ENCODE measurements at places on chromosomes 4 and X.
A peak's percentile ranks its signal among the peaks of the same experiment; 100 is the strongest.

DNA sequence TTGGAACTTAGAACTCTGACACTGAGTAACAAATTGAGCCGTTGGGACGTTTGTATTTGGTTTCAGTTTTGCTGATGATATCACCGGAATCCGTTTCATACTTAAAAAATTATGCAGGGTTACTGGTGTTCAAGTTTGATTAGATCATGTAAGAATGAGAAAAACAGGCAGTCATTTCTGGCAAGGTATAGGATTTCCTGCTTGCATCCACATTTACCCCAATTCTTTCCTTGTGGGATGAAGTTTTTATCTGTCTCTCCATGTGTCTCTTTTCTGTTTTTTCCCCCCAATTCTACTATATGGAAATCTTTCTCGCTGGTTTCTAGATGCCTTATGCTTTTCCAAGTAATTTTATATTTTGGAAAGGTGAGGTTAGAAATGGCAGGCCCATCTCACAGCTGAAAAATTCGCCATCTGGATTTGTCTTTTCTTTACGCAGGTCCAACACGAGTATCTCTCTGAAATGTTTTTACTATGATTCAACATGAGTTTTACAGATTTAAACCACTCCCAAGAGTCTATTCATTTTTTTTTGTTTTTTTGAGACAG lies 197.9 kb downstream of the SHOX start:
- no peak for DNase-seq

DNA sequence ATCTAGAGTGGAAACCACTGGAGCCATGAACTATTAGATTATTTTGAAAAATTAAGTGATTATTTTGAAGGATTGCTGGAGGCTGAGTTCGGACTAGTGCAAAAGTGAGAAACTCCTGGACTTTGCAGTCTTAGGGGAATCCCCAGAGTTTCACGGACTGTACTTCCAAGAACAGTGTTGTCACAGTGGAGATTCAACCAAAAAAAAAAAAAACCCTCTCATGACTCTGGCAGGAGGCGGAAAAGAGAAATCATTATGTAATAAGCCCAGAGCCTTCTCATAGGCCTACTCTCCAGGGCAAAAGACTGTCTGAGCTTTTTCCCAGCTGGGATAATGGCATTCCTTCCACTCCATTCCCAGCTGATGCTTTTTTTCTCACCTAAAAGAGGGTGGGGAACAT lies 16.8 kb upstream of the C4orf51 start:
- no peak for DNase-seq

- no peak for DNase-seq
Observed at GRCh38 chr4:108919226-108919893, 156.5 kb upstream of the ETNPPL start.

DNA sequence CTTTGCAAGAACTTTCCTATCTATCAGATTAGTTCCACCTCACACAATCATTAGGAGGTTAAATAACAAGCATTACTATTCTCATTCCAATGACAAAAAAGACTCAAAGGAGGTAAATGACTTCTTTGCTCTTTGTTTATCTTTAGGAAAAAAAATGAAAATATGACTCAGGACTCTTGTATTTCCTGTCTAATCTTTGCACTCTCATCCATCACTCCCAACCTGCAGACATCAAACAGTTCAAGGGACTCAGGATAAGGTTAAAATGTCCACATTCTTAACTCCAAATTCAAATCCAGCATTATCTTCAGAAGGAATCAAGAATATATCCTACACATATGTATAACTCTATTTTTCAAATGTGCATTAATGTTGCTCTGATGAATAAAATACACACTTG lies 139.6 kb downstream of the UNC5C start:
- no peak for DNase-seq

- peak; percentile 96 for DNase-seq
Observed at GRCh38 chr4:128831531-128832242, 22.2 kb downstream of the JADE1 start.

DNA sequence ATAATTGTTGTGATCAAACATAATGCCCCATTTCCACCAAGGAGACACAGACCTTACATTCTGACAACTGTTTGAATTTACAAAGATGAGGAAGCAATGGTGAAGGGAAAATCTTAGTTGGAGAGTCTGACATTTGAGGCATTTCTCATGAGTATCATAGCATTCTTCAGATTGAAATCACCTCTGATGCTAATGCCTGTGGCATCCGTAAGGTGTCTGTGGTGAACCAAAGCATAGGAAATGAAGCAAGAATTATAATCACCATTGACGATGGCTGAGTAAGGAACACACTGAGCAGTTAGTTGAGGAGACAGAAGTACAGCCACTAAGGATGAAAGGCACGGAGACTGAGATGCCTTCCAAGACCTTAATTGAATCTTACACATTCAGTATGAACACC lies 575.7 kb downstream of the TRIML1 start:
- DNase-seq: no peak

DNA sequence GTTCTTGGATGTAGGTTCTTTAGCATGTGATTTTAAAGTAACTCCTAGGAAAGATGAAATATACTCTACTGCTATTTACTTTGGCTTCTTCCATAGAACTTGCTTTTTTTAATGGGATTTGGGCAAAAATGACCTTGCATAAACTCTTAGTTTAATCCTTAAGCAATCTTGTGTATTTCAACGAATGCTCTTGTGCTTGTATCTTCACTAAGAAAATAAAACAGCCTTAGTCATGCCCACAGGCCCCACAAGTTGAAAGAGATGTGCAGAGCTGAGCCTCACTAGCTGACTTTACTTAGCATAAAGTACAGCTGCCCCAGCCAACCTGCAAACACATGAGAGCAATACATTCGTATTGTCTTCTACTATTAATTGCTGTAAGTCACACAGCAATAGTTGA lies 1609.2 kb downstream of the STIM2 start:
- DNase-seq: no peak

GRCh38 chr4:27100713-27101112 lies 240.1 kb downstream of the STIM2 start:
- no peak for DNase-seq

DNA sequence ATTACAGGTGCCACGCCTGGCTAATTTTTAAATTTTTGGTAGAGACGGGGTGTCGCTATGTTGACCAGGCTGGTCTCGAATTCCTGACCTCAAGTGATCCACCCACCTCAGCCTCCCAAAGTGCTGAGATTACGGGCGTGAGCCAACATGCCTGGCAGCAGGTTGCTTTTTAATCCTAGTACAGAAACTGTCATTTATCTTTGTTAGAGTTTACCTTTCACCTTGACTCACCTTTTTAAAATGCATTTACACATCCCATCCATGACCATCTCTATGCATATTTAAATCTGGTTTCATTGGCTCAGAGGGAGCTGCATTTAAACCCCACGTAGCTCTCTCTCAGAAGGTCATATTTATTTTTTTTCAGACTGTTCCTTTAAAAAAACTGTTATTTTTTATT lies 31.9 kb downstream of the SLC16A2 start:
- DNase-seq: no peak

DNA sequence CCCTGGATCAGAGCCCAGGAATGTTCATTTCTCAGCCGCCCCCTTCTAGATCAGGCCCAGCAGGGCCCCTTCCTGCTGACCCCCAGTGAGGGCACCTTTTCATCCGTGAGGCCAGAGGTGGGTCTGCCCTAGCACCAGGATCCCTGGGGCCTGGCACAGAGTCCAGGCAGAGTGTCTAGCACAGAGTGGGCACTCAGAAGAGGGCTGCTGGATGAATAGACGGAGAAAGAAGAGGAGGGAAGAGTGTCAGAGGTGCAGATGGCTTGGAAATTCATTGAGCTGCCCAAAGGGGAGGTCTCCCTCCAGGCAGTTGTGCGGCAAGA lies 106.5 kb downstream of the CPZ start:
- DNase-seq: no peak

GRCh38 chr4:140497405-140497746 lies 717 bp downstream of the MGAT4D start:
- peak; percentile 41 for DNase-seq

DNA sequence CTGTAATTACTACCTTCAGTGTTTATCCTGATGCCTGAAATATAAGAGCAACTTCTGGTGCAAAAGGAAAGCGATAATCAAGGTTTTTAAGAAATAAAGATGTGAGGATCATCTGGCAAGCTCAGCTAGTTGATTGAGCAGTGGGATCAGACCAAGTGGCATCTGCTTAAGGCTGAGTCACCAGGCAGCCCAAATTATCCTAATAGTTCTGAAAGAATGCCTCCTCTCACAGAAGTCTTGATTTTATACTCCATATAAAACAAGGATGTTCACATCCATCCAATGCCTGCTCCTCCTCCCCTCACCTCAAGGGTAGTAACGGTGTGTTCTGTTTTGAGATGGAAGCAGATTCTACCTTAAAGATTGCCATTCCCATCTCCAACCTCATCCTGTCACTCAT lies 134.5 kb upstream of the RASGEF1B start:
- DNase-seq: no peak

- no peak for DNase-seq
Observed at GRCh38 chr4:8010618-8011017, 71.0 kb upstream of the AFAP1 start.

- no peak for DNase-seq
Observed at GRCh38 chr4:113588895-113589668, 172.5 kb downstream of the CAMK2D start.

GRCh38 chr4:26866781-26867180 lies 6.1 kb downstream of the STIM2 start:
- DNase-seq: peak; percentile 77

GRCh38 chr4:7812921-7813320 lies 126.7 kb downstream of the AFAP1 start:
- DNase-seq: no peak

GRCh38 chr4:180680305-180680704 lies 1562.9 kb upstream of the TENM3 start:
- DNase-seq: no peak

GRCh38 chrX:107700317-107700774 lies 72.0 kb downstream of the PRPS1 start:
- no peak for DNase-seq

DNA sequence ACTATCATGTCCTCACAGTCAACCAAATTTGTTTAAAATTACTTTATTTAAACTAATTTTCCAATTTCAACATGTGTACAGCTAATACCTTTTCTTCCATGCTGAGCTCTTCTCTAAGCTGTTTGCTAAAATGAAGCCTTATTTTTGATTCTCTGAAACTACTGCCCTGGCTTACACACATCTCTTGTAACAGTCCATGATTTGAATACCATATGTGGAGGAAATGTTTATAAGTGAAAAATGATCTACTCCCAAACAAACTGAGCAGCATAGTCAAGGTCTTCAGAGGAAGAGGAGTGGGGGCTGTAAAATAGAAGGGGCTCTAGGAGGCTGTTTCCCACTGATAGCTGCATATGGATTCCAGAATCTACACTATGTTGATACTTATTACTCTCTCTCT lies 188.7 kb downstream of the ANKRD50 start:
- DNase-seq: no peak

- DNase-seq: no peak
Observed at GRCh38 chrX:134794692-134795091, 136.4 kb upstream of the PLAC1 start.

- no peak for DNase-seq
Observed at GRCh38 chrX:150192816-150193215, 170.3 kb upstream of the MAMLD1 start.

- no peak for DNase-seq
Observed at GRCh38 chr4:115113506-115114106, at the start of gene NDST4. Gene NDST4, minus strand, starts transcription at chr4:115113620. Its CDS starts 36,584 bp downstream, at chr4:115077036.

DNA sequence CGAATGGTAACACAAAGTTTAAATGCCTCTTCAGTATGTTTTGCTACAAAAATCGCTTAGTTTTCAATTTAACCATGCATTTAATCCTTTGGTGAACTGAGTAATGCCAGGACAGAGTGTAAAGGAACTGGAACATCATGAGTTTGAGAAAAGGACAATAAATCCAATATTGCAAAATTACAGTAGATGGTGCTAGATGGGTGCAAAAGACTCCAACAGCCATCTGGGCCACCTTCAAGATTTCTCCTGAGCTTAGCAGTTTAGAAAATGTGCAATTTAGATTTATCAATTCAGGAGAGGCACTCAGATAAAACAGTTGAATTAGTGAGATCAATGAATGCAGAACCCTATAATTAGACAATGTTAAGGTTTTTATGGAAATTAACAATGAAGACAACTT lies 33.2 kb upstream of the MID1IP1 start:
- DNase-seq: no peak

DNA sequence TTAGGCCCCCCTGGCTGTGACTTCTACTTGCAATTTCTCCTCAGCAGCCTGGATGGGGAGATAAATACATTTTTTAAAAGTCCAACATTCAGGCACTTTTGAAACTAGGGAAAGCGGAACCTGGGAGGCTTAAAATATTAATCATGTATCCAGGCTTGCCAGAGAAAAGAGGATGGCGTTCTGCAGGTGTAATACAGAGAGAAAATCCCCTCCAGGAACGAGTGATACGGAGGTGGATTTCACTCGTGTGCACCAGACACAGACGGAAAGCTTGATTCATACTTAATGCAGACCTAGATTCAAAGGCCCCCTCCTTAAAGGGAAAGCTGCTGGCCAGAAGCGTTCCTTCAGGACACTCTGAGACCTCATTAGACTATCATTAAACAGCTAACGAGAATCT lies 354.0 kb upstream of the BOD1L1 start:
- DNase-seq: no peak

DNA sequence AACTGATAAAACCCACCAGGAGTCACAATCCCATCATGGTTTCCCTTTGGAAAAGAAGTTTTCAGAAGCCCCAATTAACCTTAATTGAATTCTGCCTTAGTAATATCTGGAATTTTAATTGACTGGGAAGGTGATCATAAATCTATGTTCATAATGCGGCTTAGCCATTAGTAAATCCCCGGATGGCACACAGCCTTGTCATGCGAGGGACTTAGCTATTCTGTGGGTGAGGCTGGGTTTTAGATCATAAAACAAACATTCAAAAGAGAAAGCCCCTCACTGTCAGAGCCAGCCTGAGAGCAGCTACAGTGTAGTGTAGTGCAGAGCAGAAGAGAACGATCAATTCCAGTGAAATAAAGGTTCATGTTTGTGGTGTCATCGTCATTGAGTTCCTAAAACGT lies 124.0 kb upstream of the NOCT start:
- DNase-seq: no peak

- no peak for DNase-seq
Observed at GRCh38 chr4:38188136-38188535, 227.9 kb downstream of the PTTG2 start.

DNA sequence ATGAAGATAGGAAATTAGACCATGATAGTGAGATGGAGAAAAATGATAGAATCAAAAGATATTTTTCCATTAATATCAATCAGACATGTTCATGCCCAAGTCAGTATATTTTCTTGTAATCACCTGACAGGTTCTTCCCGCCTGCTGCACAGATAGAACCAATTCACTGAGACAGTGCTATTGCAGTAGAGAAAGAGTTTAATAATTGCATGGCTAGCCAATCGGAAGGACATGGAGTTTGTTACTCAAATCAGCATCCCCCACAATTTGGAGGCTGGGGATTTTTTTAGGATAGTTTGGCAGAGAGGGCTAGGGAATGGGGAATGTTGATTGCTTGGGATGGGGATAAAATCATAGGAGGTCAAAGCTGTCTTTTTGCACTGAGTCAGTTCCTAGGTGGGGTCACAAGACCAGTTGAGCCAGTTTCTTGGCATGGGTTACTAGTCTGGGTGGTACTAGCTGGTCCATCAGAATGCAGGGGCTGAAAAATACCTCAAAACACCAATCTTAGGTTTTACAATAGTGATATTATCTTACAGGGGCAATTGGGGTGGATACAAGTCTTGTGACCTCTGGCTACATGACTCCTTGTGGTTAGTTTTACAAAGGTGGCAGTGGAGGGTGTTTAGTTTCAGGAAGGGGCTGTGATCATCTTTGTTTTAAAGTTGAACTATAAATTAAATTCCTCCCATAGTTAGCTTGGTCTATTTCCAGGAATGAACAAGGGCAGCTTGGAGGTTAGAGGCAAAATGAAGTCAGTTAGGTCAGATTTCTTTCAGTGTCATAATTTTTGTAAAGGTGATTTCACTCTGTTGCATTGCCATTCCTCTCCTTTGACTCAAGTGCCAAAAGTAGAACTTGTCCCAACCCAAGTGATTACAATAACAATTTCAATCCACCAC lies 100.3 kb upstream of the PDE5A start:
- DNase-seq: no peak

Data from mesendoderm (in vitro differentiated cells).